ENCODE measurements at places on chromosomes 13 and 19. TPM values are rescaled to one million over a fixed set of nuclear protein-coding genes. Genes with fewer than 3 reads are reported as not detected.

- no peak for DNase-seq
These were observed 83.5 kb downstream of the ZNF557 start for GRCh38 chr19:7153022-7153421.

DNA sequence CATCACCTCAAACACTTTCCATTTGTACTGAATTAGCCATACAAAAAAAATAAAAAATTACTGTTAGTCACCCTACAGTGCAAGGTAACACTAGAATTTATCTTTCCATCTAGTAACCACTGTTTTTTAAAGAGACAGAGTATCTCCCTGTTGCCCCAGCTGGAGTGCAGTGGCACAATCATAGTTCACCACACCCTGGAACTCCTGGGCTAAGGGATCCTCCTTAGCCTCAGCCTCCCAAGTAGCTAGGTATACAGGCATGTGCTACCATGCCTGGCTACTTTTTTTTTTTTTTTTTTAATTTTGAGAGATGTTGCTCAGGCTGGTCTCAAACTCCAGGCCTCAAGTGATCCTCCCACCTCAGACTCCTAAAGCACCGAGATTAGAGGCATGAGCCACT is 17.9 kb downstream of the ANKRD10 start:
- DNase-seq, result no peak

DNA sequence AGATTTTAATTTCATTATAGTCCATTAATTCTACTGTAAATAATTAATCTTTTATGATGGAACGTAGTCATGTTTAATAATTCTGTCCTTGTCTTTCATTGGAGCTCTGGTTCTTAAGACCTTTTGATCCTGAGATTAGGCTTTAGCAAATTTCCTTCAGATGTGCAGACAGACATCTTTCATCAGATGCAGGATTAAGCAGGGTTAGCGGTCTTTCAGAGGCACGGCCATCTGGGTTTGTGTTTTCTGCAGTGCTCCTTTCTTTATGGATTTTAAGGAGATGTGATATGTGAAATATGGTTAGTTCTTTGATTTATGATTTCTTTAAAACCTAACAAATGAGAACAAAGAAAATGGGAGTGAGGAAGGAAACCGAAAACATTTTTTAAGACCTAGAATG is 643.9 kb upstream of the SGCG start:
- DNase-seq, result no peak

- no peak for DNase-seq
These were observed 941.3 kb upstream of the PCDH20 start for GRCh38 chr13:62356977-62357376.

AMER2 gene
- 0.09 TPM for total RNA-seq

MYH14 gene
- total RNA-seq, result 2.1 TPM

DNA sequence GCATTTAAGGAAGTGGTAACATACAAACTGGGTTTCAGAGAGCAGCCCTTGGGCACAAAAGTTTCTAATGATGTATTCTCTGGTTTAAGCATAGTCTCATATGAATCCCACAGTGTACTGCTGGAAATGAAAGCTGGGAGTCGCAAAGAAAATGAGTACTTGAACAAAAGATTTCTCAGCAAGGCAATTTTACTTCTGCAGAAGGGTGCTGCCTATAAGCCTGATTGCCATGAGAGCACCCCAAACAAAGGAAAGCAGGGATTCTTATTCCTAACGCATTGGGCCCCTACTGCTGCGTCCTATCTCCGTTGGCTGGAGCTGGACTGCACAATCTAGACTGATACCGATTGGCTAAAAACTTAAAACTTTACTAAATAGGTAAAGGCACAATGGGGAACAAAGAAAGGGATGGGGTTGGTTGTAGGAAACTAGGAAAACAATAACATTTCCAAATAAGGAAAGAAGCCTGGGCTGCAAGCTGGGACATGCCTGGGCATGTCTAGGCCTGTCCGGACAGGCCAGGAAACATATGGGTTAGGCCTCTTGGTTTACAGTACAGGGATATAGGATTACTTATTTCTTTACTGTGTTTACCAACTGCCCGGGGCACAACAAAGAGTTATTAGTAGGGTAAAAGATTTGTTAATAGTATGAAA is 27.4 kb upstream of the VN1R4 start:
- no peak for DNase-seq

KLK14 gene
- not detected for total RNA-seq

DNA sequence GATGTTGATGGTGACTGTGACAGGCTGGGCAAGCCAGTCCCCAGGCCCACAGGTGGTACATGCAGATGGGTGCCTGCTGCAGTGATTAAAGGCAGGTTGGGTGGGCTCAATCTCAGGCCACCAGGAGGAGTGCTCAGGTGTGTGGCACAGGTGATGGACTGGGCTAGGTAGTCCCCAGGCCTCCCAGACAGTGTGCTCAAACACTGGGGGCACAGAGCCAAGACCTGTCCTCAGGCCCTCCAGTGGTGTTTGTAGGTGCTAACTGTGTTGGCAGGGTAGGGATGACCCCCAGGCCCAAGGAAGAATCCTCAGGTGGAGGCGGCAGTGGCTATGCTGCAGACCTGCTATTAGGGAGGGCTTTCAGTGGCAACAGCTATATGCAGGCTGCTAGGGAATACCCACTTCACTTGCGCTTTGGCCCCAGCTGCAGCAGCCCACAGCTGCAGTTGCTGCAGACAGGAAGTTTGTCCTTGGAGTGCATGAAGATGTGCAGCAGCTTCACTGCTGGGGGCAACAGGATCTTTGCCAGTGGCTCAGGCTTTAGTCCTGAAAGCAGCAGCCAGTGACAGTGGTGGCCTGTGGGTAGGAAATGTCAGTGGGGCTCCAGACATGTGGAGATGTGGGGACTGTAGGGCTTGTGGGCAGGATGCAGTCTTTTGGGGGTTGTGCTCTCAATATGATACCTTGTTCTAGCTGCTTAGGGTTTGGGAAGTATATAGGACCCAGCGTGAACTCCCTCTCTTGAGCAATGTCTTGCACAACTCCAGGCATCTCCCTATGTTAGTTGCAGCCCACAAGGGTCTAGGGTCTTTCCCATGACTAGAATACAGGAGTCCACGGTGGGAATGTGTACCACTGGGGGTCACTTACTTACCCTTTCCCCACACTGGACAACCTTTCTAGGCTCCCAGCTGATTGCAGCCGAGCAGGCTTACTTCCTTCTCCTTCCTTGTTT is 54.1 kb upstream of the MLNR start:
- DNase-seq, result peak; percentile 23

- DNase-seq, result no peak
These were observed 12.4 kb downstream of the CEBPG start for GRCh38 chr19:33385956-33386355.

DNA sequence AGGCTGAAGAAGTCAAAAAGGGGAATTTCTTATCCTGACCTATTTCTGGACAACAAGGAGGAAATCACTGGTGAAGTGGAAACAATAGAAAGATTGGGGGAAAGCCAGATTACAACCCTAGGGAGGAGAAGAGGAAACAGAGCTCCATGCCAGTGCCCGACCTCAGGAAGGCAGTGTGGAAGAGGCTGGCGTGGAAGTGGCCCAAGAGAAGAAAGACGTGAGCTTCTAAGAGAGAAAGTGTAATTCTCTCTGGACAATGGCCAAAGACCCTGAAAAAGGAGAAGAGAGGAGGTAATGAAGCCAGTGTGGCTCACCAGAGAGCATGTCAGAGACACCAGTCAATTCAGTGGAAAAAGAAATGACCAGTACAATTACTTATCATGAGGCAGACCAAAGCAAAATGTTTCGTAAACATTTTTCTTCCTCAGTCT is 52.6 kb upstream of the URAD start:
- no peak for DNase-seq

PDE4C gene
- 8.3 TPM for total RNA-seq

ASF1B gene
- 19.1 TPM for total RNA-seq

IGFL1 gene
- not detected for total RNA-seq

ZNF792 gene
- total RNA-seq, result 8.9 TPM

DNA sequence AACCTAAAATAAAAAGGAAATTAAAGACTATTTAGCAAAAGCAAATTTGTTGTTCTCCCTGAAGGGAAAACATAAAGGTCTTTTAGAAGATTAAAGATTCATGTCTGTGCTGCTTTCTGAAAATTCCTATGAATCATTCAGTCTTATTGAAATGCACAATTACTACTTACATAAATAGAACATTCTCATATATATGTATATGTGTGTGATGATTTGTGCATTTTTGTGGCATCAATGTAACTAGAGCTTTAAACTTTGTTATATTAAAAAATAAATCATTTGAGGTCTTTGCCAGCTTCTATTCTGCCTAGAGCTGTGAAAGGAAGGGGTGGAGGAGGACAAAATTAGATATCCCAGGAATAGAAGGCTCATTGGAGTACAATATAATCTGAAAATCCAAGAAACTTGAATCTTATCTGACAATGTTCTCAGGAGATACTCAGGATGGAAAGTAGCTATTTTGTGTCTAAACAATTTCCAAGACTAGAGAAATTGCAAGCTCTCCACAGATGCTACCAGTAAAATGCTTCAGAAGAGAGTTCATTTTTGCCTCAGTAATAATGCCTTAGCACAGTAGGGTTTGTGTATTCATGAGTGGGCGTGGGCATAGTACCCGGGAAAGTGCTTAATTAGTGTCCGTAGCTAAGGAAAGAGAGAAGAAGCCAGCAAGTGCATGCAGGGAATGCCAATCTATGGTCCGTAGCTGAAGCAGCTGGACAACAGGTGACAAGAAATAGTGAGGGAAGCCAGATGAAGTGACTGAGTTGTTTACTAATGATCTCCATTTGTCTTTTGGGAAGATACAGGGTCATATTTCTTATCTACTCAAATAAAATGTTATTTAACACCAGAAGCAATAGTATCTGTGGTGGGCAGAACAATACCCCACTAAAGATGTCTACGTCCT is 395.5 kb upstream of the NBEA start:
- no peak for DNase-seq

CACNG7 gene
- 1.9 TPM for total RNA-seq

SPRED3 gene
- 1.8 TPM for total RNA-seq

- DNase-seq, result peak; percentile 82
These were observed 12.2 kb upstream of the CDC16 start for GRCh38 chr13:114222461-114222968.

- DNase-seq, result peak; percentile 70
These were observed 1.1 kb upstream of the MED26 start for GRCh38 chr19:16628984-16629691.

THSD8 gene
- total RNA-seq, result not detected

PGLYRP2 gene
- total RNA-seq, result not detected

DNA sequence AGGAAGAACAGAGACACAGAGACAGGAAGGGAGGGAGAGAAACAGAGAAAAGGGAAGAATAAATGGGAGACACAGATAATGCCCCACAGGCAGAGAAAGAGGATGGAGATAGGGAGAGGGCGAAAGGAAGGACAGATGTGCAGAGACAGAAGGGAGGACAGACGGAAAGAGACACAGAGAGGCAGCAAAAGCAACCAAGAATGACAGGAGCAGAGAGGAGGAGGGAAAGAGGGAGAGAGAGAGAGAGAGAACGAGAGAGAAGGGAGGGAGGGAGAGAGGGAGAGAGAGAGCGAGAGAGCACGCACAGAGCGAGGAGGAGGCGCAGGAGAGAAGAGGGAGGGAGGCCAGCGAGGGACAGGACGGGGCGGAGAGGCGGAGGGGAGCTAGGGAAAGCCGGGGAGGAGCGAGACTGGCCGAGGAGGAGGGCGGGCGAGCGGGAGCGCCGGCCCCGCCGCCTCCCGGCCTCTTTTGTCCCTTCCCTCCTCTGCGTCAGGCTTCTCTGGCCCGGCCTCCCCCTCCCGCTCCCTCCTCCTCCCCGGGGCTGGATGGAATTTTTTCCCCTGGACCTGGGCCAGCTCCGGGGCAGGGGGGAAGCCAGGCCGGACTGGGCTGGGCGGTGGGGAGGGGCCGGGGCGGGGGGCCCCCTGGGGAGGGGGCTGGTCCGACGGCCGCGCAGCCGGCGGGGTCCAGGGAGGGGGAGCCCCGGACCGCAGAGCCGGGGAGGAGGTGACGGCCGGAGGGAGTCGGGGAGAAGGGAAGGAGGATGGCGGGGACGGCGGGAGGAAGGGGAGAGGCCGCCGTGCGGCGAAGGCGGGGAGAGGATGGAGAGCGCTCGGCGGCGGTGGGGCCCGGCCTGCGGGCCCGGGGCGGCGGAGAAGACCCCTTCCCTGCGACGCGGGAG is 4.2 kb upstream of the SPACA6 start:
- DNase-seq, result peak; percentile 92

DNA sequence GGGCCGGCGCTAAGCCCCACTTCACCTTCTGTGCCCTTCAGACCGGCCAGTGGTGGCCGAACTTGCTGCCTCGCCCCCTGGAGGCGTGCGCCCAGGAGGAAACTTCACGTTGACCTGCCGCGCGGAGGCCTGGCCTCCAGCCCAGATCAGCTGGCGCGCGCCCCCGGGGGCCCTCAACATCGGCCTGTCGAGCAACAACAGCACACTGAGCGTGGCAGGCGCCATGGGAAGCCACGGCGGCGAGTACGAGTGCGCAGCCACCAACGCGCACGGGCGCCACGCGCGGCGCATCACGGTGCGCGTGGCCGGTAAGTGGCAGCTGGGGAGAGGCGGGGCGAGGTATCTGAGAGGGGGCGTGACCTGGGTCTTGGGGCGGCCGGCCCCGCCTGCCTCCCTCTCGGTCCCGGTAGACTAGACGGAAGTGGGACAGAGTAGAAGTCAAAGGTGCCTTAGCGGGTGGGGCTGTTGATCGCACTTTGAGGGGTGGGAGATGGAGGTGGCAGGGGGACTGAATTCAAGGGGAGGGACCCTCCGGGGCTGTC is 5.6 kb downstream of the ICAM5 start:
- DNase-seq, result peak; percentile 56

GRCh38 chr19:28435551-28436271 is 777.2 kb downstream of the UQCRFS1 start:
- DNase-seq, result no peak

ZNF587B gene
- 12.9 TPM for total RNA-seq

Data from cardiac muscle cell (in vitro differentiated cells and primary cell).